CD4-positive, alpha-beta T cell treated with Interleukin-4 for 1 hour (primary cell): ENCODE measurements at places on chromosomes 1 and 21.

- DNase-seq: no peak
Measured at GRCh38 chr1:163440090-163440489, 118.3 kb downstream of the NUF2 start.

DNA sequence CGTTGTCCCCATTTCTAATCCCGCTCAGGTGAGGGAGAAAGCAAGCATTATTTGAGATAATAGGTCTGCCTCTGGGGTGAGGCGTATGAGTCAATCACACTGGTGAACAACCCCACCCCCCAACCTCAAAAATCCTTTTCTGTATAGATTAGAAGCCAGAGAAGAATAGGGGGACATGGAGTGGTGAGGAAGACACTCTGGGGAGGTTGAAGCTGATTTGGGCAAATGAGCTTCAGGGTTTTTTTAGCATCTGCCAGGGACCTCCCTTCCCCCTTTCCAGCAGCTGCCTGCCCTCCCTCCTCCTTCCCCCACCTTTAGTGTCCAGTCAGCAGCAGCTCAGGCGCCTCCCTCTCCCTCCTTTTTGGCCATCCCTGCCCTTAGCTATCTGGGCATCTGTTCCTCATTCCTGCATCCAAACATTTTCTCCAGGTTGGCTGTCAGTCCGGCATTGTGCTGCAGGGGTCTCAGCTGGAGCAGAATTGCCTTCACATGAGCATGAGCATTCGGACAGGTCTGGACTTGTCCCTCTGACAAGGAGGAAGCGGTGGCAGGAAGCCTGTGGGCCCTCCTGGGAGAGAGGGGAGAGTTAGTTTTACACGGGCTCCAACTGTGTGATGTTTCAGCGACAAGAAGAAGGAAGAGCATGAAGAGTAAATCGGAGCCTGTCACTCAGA lies 30.8 kb upstream of the PTGFRN start:
- no peak for DNase-seq

DNA sequence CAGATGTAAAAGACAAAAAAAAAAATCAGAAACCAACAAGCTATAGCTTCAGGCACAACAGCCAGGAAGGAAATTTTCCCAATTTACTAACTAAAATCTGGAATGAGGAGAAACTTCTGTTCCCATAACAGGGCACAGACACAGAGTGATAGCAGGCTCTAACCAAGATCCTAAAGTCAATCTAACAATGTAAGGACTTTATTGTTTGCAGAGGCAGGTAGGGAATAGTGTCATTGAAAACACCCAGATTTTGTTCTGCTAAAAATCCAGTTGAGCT lies 166.6 kb upstream of the ATP1B1 start:
- DNase-seq: no peak

DNA sequence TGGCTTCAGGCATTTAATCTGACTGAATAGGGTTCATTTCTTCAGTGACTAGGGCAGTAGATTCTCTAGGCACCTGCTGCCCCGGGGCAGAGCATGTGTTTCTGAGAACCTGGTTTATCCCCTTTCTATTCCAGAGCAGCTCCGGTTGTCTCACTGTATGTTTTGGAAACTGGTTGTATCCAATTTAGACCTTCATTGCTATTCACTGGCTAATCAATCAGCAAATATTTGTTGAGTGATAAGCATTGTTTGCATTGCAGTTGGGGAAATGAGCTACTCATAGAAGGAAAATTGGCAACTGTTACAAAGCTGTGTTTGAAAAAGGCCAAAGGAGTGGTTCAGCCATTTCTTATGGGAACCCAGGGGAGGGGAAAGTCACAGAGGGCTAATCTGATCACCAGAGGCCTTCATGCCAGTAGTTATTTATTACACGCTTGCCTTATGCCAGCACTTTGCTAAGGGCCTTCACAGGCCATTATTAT lies 2.9 kb downstream of the QSOX1 start:
- DNase-seq: no peak

GRCh38 chr1:185512442-185512841 lies 195.4 kb upstream of the IVNS1ABP start:
- DNase-seq: no peak

DNA sequence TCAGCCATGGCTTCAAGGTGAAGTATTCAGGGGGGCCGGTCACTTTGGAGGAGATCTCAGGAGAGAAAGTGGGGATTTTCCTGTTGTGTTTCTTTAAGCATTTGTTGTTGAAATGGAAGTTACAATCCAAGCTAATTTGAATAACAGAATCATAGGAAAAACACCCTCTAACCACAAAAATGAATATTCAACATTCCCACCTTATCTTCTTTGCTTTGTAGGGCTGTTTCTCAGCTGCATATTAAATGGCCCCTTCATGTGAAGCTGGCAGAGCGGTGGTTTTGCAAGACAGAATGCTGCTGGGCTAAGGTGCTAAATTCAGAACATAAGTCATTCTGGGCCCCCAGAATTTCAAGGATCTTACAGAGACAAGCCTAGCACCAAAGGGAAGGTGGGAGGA lies 279.0 kb downstream of the RRAGC start:
- no peak for DNase-seq

- no peak for DNase-seq
Measured at GRCh38 chr1:33391343-33392078, 39.4 kb downstream of the PHC2 start.

- DNase-seq: no peak
Measured at GRCh38 chr1:51863384-51863783, 15.1 kb downstream of the NRDC start.

- no peak for DNase-seq
Measured at GRCh38 chr1:201275253-201275666, 8.0 kb upstream of the PKP1 start.

GRCh38 chr1:46436844-46437243 lies 42.7 kb downstream of the FAAH start:
- DNase-seq: no peak

GRCh38 chr1:1272341-1273208 lies 1.1 kb downstream of the UBE2J2 start:
- DNase-seq: no peak

DNA sequence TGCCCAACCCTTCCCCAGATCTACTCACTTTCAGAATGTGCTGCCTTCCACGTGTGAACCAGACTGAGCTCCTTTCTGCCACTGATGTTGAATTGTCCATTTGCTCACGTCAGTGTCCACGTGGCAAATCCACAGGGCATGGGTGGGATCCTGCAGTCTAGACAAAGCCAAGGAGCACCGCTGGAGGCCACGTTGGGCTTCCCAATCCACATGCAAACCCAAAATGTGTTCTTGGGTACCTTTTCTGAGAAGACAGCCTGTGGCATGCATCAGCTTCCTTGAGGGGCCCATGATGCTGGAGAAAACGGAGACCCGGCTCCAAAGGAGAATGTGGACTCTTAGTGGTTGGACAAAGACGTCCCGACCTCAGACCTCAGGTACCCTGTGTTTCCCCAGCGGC lies 87.6 kb downstream of the PDE9A start:
- DNase-seq: no peak

DNA sequence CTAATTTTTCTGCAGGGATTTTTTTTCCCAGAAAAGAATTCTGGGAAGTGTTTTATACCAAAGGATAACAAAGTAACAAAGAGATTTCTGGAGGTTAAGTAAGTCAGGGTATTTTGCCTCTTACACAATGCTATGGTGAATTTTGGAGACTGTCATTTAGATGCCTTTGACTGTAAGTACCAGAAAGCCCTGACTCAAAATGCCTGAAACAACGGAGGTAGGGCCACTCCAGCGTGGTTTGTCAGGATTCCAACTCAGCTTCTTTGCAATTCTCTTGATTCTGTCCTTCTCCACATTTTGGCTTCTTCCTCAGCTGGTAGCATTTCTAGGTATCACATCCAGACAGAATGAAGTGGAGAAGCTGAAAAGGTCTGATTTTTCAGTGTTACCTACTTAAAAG lies 106.5 kb downstream of the UCHL5 start:
- DNase-seq: no peak

DNA sequence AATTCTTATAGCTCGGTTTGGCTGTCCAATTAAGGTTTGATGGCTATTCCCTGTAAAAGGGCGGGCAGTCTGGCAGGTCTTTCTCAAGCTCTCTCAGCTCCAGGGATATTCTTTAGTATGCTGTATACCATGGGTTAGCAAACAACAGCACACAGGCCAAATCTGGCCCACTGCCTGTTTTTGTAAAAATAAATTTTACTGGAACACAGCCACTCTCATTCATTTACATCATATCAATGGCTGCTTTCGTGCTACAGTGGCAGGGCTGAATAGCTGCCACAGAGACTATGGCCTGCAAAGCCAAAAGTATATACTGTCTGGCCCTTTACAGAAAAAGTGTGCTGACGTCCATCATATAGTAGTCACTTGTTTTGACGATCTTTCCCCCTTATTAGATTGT lies 32.0 kb downstream of the MACO1 start:
- DNase-seq: no peak

DNA sequence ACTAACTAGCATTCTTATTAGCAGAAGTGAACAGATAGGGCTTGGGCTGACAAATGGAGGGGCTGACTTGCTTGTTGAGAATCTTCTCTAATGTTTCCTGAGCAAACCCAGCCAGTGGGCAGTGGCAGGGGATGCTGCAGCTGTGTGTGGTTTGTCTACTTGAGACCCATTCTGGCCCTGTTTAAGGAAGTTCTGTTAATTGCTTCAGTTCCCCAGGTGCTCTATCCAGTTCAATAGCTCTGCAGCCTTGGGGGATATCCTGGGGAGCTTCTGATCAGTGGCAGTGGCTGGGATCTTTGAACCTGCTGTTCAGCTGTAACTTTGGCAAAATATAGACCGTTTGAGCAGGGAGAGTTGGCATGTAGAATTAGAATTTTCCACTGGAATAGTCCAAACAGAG lies 137.4 kb downstream of the ZNF326 start:
- DNase-seq: no peak

GRCh38 chr1:204376919-204377799 lies 17.4 kb upstream of the PLEKHA6 start:
- no peak for DNase-seq

DNA sequence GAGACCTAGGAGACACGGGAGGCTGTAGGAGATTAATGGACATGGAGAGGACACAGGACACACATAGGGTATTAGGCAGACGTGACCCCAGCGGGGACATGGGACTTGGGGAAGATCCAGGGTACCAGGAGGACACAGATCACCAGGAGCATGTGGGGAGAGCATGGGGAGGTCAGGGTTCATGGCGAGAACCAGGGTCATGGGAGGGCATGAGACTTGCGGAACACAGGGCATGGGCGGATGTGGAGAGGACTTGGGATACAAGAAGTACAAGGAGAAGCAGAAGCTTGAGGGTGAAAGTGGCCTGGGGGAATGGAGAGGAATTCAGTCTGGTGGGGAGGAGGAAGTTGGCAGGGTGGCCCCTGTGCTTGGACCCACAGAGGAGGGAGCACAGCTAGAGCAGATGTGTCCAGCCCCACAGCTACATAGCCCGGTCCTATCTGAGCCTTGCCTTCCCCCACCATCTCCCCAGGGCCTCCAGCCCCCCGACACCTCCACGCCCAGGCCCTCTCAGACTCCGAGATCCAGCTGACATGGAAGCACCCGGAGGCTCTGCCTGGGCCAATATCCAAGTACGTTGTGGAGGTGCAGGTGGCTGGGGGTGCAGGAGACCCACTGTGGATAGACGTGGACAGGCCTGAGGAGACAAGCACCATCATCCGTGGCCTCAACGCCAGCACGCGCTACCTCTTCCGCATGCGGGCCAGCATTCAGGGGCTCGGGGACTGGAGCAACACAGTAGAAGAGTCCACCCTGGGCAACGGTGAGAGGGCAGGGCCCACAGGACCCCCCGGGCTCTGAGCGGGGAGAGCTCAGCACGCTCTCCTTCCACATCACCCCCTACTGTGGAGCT lies 12.1 kb downstream of the TIE1 start:
- no peak for DNase-seq

DNA sequence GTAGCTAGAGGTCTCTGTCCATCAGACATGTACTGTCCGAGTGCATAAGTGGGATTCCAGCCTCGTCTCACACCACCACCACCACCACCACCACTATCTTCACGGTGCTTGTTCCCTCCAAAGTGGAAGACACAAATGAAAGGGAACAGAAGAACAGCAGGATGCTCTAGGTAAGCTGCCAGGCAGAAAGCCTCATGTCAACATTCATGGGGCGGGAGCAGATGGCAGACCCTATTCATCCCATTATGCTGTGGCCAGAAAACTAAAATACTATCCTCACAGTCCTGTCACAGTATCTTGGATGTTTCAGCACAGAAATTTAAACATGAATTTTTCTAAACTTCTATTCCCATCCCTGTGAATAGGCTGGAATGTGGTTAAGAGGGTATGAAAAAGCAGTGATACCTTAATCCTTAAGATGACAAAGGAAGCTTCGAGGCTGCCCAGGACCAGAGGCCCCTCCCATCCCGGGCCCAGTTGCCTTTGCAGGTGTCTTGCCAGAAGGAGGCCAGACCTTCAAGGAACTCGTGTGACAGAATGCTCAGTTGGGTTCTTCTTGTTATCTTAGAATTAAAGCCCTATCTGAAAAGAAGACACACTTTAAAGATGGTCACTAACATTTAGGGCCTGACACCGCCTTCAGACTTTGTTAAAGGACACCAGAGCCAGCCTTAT lies 24.7 kb downstream of the APCS start:
- DNase-seq: no peak

DNA sequence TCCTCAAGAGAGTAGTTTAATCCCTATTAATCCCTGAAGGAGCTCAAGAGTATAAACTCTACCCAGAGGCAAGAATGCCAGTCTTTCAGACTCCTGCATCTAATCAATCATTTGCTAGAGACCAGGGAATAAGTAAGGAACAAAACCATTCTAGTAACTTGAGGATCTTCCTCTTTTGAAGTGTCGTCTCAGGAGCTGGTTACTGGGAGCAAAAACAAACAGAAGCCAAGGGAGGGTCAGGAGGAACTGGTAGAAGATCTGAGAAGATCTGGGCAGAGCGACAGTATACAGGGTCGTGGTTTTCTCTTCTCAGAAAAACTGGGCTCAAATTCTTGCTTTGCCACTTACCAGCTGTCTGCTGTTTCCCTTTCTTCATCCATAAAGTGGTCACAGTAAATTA lies 69.3 kb downstream of the RPS6KA1 start:
- DNase-seq: no peak

GRCh38 chr21:16113052-16113715 lies 383.4 kb downstream of the USP25 start:
- no peak for DNase-seq

- DNase-seq: no peak
Measured at GRCh38 chr1:211831558-211832323, 1.2 kb upstream of the LPGAT1 start.

GRCh38 chr1:107530543-107530942 lies 389.7 kb downstream of the NTNG1 start:
- DNase-seq: no peak

GRCh38 chr1:98058676-98059075 lies 137.8 kb upstream of the DPYD start:
- no peak for DNase-seq

GRCh38 chr1:106072909-106073600 lies 983.4 kb upstream of the PRMT6 start:
- no peak for DNase-seq

DNA sequence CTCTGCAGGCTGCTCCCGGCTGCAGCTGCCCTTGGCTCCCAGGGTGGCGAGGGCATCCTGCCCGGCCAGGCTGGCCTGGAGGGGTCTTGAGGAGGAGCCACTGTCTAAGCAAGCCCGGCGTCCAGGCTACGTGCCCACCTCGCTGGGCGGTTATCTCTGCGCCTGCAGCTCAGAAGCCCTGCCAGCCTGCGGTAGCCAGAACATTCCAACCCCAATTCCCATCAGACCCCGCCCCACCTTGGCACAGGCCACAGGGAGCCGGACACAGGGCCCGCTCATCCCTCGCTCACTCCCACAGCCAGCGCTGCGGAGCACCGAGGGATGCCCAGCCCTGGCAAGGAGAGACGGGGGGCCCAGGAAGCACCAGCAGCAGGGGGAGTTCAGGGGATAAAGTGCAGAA lies 53.9 kb downstream of the MEGF6 start:
- DNase-seq: no peak

- no peak for DNase-seq
Measured at GRCh38 chr1:216902669-216903381, 179.6 kb upstream of the ESRRG start.
